Mesenteric fat pad (tissue), 1 donor: ENCODE measurements at places on chromosomes 7 and 10. TPM values are rescaled to one million over a fixed set of nuclear protein-coding genes. Genes with fewer than 3 reads are reported as not detected.

Gene RELN
- total RNA-seq, result 1.8 TPM

DNA sequence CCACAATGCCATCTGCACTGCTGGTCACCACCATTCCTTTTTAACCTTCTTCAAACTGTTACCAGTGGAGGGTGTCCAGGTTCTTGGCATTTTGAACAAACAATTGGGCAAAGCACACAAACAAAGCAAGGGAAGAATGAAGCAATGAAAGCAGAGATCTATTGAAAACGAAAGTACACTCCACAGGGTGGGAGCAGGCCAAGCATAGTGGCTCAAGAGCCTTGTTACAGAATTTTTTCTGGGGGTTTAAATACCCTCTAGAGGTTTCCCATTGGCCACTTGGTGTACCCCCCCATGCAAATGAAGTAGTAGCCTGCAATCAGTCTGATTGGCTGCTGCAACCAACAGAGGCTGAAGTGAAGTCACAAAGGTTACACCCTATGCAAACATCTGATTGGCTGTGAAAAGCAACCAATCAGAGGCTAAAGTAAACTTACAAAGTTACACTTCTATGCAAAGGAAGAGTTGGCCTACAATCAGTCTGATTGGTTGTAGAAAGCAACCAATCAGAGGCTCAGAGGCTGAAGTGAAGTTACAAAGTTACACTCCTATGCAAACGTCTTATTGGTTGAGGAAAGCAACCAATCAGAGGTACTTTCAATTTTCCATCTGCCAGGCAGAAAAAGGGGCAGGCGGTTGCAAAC, 103.2 kb upstream of the WAC start:
- no peak for DNase-seq

- no peak for DNase-seq
These were observed 243.2 kb downstream of the ELMO1 start for GRCh38 chr7:37205451-37205850.

GRCh38 chr10:33664070-33664469, 329.6 kb upstream of the NRP1 start:
- no peak for DNase-seq

DNA sequence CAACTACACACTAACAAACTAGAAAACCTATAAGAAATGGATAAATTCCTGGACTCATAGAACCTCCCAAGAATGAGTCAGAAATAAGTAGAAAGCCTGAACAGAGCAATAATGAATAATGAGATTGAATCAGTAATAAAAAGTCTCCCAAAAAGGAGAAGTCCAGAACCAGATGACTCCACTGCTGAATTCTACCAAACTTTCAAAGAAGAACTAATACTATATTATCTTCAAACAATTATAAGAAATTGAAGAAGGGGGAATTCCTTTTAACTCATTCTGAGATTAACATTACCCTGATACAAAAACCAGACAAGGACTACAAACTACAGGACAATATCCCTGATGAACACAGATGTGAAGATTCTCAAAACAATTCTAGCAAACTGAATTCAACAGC, 47.8 kb upstream of the CDK6 start:
- DNase-seq, result no peak
